ENCODE measurements at places on chromosomes 5 and 9.

GRCh38 chr9:126797903-126798302, 6.9 kb upstream of the ZBTB43 start:
- DNase-seq, result no peak
- H3K27me3 ChIP-seq, result no peaks in the 10 kb centered on the region
- no peak overlapping the region for H3K4me3 ChIP-seq
- no peak overlapping the region for H3K27ac ChIP-seq
- no peaks in the 10 kb centered on the region for H3K4me1 ChIP-seq

GRCh38 chr9:116490321-116490720, 196.8 kb upstream of the TRIM32 start:
- no peaks in the 10 kb centered on the region for H3K36me3 ChIP-seq
- no peak overlapping the region for H3K27ac ChIP-seq
- H3K4me1 ChIP-seq, result 0 out of 2 replicates have a peak, but pooled peaks cover 2% of the 10 kb centered on the region
- no peaks in the 10 kb centered on the region for H3K27me3 ChIP-seq

- DNase-seq, result no peak
- H3K36me3 ChIP-seq, result no peaks in the 10 kb centered on the region
- no peaks in the 10 kb centered on the region for H3K27me3 ChIP-seq
These were observed 117.3 kb downstream of the GDNF start for GRCh38 chr5:37722236-37723161.

GRCh38 chr9:130681769-130682420, 11.7 kb upstream of the EXOSC2 start:
- peaks cover 3% of the 10 kb centered on the region for H3K4me1 ChIP-seq
- no peak overlapping the region for H3K27ac ChIP-seq
- peaks cover 14% of the 10 kb centered on the region for H3K27me3 ChIP-seq
- no peaks in the 10 kb centered on the region for H3K36me3 ChIP-seq

DNA sequence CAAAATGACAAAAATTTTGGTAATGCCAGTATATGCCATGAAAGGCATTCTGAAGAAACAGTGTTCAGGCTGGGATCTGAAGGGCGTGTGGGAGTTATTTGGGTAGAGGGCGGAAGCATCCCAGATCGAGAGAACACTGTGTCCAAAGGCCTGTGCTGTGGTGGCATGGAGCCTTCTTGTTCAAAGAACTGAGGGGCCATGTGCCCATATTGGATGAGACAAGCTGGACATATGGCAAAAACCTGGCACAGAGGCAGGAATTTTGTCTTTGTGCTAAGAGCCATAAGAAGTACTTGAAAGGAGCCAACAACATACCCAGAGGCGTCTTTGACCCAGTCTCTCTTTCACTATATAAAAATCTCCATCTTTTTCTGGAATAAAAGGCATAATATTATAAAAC, 128.0 kb downstream of the SYK start:
- no peaks in the 10 kb centered on the region for H3K36me3 ChIP-seq
- H3K4me1 ChIP-seq, result no peaks in the 10 kb centered on the region
- no peaks in the 10 kb centered on the region for H3K27me3 ChIP-seq
- DNase-seq, result no peak

- H3K4me3 ChIP-seq, result no peak overlapping the region
- no peak for DNase-seq
- H3K27ac ChIP-seq, result no peak overlapping the region
- no peaks in the 10 kb centered on the region for H3K4me1 ChIP-seq
- H3K27me3 ChIP-seq, result no peaks in the 10 kb centered on the region
These were observed 186.5 kb downstream of the ARHGEF28 start for GRCh38 chr5:73812457-73812856.

DNA sequence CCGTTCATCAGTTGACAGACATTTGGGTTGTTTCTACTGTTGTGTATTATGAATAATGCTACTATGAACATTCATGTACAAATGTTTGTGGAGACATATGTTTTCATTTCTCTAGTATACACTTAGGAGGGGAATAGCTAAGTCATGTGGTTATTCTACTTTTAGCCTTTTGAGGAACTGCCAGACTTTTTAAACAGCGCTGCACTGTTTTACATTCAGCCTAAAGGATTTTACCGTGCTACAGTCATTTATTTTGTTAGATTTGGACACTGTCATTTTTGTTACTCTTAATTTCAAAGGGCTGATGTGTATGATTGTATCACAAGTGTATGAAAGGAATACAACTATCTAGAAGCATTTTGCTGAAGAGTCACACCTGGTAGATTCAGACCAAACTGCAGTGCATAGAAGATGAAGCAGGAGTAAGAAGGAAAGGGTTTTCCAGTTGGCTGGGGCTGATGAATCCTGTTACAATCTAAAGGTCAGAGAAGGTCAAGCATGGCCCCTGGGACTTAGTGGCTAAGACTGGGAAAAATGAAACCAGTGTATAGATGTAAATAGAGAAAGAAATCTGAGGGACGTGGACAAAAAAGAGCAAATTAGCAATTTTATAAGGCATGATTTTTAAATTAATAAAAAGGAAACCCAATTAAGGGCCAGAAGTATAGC, 509.7 kb downstream of the PSAT1 start:
- H3K27ac ChIP-seq, result no peak overlapping the region
- DNase-seq, result no peak
- no peak overlapping the region for H3K4me3 ChIP-seq
- H3K4me1 ChIP-seq, result no peaks in the 10 kb centered on the region
- no peaks in the 10 kb centered on the region for H3K36me3 ChIP-seq

- H3K27me3 ChIP-seq, result no peaks in the 10 kb centered on the region
- no peak overlapping the region for H3K27ac ChIP-seq
- DNase-seq, result no peak
These were observed 170.2 kb upstream of the HMHB1 start for GRCh38 chr5:143641549-143642355.

DNA sequence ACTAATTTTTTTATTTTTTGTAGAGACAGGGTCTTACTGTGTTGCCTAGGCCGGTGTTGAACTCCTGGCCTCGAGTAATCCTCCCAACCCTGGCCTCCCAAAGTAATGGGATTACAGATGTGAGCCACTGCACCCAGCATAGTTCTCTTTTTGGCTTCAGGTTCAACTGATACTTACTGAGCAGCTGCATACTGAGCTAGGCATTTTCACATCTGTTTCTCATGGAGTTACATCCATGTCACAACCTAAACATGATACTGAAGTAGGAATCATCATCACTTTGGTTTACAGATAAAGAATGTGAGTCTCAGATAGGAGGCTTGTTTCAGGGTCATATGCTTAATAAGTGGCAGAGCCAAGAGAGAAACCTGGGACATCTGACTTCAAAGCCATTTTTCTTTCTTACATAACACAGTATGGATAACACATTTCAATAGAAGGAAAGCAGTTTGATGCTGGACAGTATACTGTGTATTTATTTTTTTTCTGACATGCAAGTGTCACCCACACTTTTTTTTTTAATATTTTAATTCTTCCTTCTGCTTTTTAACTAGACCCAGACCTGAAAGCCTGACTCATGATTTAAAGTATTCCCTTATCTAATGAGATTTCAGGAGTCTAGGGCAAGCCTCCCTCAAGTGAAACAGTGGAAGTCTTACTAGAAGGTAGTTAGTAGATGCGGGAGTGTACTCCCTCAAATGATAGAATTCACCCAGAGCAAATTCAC, 90.8 kb downstream of the HACD4 start:
- H3K27me3 ChIP-seq, result no peaks in the 10 kb centered on the region
- no peak for DNase-seq
- H3K36me3 ChIP-seq, result no peaks in the 10 kb centered on the region
- no peak overlapping the region for H3K4me3 ChIP-seq
- no peaks in the 10 kb centered on the region for H3K4me1 ChIP-seq
- H3K27ac ChIP-seq, result no peak overlapping the region

DNA sequence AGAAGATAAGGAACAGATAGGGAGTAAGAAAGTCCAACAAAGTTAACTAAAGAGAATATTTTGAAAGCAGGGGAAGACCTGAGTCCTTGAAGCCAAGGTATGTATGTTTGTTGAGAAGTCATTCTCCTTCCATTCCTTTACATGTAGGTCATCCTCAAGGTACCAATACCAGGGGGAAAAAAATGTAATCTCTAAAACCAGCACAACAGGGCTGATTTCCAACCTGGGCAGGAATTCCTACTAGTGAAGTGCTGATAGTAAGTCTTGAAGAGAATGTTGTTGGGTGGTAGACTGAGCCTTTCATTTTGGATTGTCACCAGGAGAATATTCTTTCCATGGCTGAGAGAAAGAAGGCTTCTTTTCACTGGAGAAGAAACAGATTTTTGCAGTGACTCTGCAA, 117.1 kb upstream of the ZNF462 start:
- H3K4me3 ChIP-seq, result no peak overlapping the region
- no peak for DNase-seq
- H3K27ac ChIP-seq, result no peak overlapping the region
- no peaks in the 10 kb centered on the region for H3K4me1 ChIP-seq
- H3K27me3 ChIP-seq, result no peaks in the 10 kb centered on the region

- DNase-seq, result no peak
- H3K4me3 ChIP-seq, result no peak overlapping the region
- peaks cover 3% of the 10 kb centered on the region for H3K4me1 ChIP-seq
- H3K36me3 ChIP-seq, result no peaks in the 10 kb centered on the region
- no peaks in the 10 kb centered on the region for H3K27me3 ChIP-seq
These were observed 49.2 kb upstream of the PPP1R2B start for GRCh38 chr5:156800929-156801328.

GRCh38 chr9:124017051-124017928, 5.7 kb downstream of the LHX2 start:
- H3K36me3 ChIP-seq, result no peaks in the 10 kb centered on the region
- no peak overlapping the region for H3K27ac ChIP-seq
- no peak for DNase-seq
- H3K27me3 ChIP-seq, result peaks cover 84% of the 10 kb centered on the region
- peaks cover 7% of the 10 kb centered on the region for H3K4me1 ChIP-seq
- H3K4me3 ChIP-seq, result peak overlapping the region; percentile 15

DNA sequence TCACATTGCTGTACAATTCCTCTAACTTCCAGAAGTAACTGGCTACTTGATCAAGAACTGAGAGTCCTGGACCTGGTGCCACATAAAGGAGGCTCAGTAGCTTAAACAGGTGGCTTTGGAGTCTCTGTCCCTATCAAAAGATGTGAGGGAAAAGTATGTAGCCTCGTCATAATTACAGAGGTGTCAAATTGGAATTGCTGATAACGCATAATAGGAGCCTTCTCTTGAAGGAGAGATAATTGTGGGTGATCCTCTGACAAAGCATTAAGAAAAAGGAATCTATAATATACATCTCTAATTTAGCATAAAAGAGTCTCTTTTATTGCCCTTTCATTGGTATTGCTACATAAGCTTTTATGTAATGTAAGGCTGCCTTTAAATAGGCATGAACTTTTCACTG, 1246.4 kb upstream of the CDH9 start:
- H3K36me3 ChIP-seq, result no peaks in the 10 kb centered on the region
- H3K4me3 ChIP-seq, result no peak overlapping the region
- no peaks in the 10 kb centered on the region for H3K27me3 ChIP-seq
- no peak overlapping the region for H3K27ac ChIP-seq
- no peak for DNase-seq
- H3K4me1 ChIP-seq, result no peaks in the 10 kb centered on the region

GRCh38 chr5:143836161-143836725, 24.3 kb downstream of the HMHB1 start:
- H3K36me3 ChIP-seq, result no peaks in the 10 kb centered on the region
- no peaks in the 10 kb centered on the region for H3K27me3 ChIP-seq
- no peak overlapping the region for H3K27ac ChIP-seq
- no peak for DNase-seq

Data from iPS DF 6.9 (cell line).